ENCODE measurements at places on chromosomes 11 and 22. TPM values are rescaled to one million over a fixed set of nuclear protein-coding genes. Genes with fewer than 3 reads are reported as not detected.

GRCh38 chr11:57154739-57155138, 27.0 kb upstream of the LRRC55 start:
- no peak for DNase-seq

DNA sequence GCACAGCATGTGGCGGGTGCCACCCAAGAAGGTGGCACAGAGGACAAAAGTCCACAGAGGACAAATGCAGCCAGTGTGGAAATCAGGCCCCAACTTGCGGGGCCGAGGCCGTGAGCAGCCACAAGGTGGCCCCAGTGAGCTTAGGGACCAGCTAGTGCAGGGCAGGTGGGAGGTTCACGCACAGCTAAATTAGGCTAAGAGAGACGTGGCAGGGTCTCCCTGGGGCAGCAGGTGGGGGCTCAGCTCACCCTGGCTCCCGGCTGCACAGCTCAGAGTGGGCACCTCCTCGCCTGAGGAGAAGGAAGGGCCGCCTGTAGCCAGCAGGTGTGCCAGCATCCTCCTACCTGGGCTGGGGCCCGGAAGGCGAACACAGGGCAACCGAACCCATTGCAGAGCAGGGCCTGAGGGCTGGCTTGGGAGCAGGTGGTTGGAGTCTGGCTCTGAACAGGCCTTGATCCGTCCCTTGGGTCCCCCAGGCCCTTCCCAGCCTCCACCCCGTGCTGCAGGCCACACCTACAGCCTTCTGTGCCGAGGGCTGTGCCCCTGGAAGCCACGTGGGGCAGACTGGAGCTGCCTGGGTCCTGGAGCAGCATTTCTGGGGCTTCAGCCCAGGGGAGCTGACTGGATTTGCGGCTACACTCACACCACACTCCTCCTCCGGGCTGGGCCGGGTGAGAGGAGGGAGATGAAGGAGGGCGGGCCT, 26.1 kb upstream of the CELSR1 start:
- DNase-seq = peak; percentile 78

DNA sequence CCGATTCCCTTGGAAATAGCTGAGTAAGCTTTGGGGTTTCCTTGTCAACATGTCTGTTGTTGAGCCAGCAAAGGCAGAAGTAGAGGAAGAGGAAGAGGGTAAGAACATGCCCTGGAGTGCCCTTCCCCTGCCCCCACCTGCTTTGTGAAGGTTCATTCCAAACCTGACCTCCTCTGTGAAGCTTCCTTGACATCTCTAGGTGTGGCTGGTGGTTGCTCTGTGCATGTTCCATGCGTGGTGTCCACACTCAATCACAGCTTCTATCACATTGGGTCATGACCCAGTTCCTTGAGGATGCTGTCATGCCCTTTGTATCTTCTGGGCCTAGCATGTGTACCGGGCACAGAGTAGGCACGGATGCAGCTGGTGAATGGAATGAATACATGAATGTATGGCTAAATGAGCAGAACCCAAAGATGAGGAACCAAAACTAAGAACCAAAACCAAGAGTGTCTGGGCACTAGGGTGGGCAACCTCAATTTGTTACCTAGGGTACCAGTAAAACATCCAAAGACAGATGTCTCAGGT, 23.7 kb upstream of the FXYD6 start:
- no peak for DNase-seq

- DNase-seq = no peak
These were observed 1473.6 kb downstream of the BRD1 start for GRCh38 chr22:48354096-48354495.

- DNase-seq = peak; percentile 23
These were observed 18.3 kb downstream of the JAML start for GRCh38 chr11:118206391-118207031.

DNA sequence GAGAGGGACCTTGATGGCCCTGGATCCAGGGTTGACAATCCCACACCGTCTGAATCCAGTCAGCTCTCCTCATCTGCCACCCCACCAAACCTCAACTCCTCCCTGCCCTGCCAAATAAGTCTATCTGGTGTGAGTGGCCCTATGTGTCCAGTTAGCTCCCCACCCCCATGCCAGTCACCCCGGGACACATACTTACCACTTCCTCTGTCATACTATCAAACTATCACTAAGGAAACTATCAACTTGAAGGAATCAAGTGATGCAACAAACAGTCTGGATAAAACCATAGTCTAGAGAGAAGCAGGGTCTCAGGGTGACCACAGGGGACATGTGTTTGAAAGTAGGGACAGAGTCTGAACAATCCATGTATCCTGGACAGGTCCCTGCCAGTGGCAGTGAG, 13.2 kb upstream of the CSF2RB start:
- DNase-seq = no peak

The CRACR2B gene
- total RNA-seq = not detected

The TRMT112 gene
- 113 TPM for total RNA-seq

The NLRP14 gene
- total RNA-seq = 0.08 TPM
